ENCODE measurements at places on chromosomes 3 and 15.

- no peak for DNase-seq
Observed at GRCh38 chr15:20346082-20346805, 195.4 kb downstream of the GOLGA6L6 start.

- DNase-seq = no peak
Observed at GRCh38 chr3:155218462-155218861, 75.0 kb downstream of the STRIT1 start.

DNA sequence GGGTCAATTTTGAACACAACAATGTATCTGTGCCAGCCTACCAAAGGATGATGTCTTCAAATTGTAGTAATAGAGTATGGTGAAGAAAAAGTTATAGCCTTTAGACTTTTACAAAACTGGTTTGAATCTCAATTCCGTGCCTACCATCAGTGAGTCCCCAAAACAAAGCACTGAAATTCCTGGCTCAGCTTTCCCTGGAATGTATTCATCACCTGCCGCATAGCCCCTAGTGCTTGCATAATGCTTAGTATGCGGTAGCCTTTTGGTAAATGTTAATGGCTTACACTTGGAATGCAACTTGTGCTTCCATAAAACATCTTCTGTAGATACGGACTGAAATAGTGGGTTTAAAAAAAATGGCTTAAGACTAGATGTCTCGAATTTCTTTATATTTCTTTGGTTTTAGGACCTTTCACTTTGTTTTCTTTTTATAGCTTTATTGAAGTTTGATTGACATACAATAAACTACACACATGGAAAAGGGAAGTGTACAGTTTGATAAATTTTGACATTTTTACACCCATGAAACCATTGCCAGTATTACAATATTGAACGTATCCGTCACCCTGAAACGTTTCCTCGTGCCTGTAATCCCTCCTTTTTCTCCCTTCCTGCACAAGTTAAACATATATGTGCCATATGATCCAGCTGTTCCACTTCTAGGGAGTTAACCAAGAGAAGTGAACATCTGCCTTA is 12.1 kb downstream of the SACM1L start:
- no peak for DNase-seq

GRCh38 chr3:165644331-165644730 is 192.9 kb downstream of the BCHE start:
- DNase-seq = no peak

- DNase-seq = no peak
Observed at GRCh38 chr3:11435440-11436165, 163.4 kb downstream of the ATG7 start.

GRCh38 chr15:95371664-95372063 is 958.8 kb upstream of the NR2F2 start:
- DNase-seq = no peak

GRCh38 chr3:36297195-36297594 is 83.1 kb upstream of the STAC start:
- DNase-seq = no peak

- no peak for DNase-seq
Observed at GRCh38 chr3:63934041-63934866, 22.1 kb upstream of the SCAANT1 start.

- DNase-seq = no peak
Observed at GRCh38 chr3:190101320-190102011, 19.2 kb downstream of the P3H2 start.

DNA sequence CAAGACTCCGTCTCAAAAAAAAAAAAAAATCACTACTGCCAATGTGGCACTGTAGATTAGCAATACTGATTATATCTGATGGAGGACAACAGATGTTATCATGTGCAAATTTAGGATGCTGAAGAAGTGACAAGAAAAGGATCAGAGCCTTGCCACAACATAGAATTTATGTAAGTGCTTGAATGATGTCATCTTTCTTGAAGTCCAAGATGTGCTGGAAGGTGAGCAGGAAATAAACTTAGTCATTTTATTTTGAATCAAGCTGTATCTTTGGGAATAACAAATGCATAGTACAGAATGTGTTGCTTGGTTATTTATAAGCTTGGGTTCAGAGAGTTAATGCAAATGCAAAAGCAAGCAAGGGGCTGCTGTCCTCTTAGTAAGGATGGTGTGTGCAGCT is 47.1 kb downstream of the IL12A start:
- no peak for DNase-seq

DNA sequence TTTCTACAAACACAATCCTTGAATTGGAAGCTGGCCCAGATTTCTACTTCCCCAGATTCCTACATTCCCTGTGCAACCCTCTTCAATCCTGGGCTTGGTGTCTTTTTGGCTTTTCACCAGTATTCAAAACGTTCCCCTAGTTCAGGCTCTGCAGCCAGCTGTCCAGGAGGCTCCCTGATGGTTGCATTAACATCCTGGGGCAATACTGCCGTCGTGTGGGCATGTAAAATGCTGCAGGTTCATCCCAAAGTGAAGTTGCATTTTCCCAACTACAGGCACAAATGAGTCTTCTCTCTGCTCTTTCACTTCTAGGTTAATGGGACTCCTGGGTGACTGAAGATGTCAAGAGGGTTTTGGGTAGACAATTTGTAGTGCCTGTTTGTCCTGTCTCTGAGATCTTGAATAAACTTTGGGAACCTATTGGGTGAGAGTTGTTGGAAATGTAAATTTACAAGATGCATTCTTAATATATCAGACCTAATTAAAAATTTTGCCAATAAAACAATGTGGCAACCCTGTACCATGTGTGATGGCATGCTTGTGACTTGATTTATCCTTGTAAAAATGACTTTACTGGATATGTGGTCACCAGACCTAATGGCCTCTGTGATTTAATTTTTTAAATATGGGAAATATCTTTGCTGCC is 28.6 kb downstream of the SOX14 start:
- no peak for DNase-seq

DNA sequence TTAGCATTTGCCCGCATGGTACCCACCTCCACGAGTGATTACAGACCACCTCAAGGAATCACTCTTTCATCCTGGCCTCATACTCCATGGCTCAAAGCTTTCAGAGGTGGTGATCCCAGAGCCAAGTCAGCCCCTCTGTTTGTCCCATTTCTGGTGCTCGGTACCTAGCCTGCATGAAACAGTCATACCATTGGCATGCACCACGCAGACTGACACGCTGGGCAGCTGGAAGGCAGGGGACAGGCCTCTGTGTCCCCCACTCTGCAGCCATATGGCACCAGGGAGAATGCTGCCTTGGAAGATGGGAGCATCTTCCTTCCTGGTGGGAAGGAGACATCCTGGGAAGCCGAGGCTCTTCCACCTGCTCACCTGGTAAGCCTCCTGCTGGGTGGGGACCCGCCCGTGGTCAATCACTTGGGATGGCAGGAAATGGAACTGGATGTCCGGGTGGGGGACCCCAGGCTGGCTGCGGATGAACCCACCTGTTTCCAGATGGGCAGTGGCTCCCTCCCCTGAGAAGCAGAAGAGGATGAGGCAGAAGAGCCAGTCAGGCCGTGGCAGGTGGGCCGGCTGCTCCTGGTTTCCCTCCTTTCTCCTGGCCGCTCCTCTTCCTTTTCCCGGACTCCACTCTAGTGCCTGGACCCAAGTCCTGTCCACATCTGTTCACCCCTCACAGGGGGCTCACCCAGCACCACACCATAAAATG is 26.9 kb downstream of the CHDH start:
- DNase-seq = no peak

GRCh38 chr3:43747641-43748040 is 56.9 kb downstream of the ABHD5 start:
- DNase-seq = no peak

DNA sequence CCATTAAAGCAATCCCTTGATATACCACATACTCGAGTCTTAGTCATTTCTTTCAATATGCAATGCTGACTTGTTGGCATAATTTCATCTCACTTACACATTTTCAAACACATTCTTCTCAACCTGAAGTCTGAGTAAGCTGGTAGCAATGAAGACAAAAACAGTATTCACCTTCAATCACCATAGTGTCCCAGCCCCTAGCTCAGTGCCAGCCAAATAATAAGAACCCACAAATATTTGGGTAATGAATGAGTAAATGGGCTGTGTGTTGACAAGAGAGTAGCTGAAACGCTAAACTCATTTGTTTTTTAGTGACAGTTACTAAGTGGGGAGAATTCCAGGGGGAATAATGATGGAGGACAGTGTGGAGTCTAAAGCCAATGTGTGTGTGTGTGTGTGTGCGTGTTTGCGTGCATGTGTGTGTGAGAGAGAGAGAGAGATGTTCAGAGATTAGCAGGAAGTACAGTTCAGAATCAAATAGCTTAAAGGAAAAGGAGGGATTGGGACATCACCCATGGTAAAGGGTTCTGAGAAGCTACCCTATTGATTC is 165.7 kb downstream of the GAP43 start:
- DNase-seq = no peak

GRCh38 chr15:58401991-58402649 is 29.7 kb upstream of the LIPC start:
- DNase-seq = no peak

DNA sequence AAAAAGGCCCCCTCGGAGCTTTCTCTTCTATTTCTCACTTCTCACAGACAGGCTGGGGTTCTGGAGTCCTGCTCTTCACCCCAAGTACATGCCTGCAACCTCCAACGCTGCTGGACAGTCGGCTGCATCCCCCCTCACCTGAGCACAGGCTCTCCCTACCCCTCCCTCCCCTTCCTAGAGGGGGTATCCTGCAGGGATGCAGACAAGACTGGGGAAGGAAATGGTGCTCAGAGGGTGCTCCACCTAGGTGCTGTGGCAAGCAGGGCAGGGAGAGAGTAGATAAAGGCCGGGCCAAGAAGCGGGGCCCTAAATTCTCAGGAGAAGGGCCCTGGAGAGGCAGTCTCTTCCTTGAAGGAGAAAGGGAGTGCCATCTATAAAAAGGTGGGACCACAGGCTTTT is 7.0 kb upstream of the STRA6 start:
- no peak for DNase-seq

DNA sequence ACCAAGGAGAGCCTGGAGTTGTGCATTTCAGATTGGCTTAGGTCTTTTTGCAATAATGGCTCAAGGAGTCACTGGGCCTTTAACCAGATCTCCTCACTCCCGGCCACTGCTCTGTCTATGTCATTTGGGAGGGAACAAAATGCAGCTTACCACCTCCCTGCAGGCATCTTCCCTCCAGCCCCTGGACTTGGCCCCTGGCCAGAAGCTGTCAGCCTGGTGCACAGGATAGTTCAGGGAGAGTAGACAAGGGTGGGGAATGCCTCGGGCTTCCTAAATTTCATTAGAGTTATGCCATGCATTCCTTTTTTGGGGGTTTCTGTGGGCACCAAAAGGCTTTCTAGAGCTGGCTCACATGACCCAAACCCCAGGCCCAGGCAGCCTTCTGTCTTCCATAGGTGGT is 70.2 kb upstream of the HRH1 start:
- no peak for DNase-seq

DNA sequence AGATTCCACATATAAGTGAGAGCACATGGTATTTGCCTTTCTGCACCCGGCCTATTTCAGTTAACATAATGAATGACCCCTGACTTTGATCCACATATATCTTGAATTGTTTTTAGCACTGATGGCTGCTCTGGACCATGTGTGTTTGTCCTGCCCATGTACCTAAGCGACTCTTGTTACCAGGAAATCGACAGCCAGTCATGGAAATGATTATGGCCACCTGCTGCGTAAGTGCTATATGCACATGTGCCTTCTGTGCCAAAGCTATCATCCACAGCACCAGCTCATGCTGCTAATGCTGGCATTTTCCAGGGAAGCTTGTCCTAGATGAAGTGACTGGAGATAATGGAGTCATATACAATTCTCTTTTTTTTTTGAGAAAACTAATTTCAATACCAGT is 103.7 kb downstream of the PEX5L start:
- DNase-seq = no peak

GRCh38 chr15:91632981-91633380 is 220.5 kb upstream of the SLCO3A1 start:
- no peak for DNase-seq

- no peak for DNase-seq
Observed at GRCh38 chr3:50241713-50242380, 5.8 kb downstream of the GNAI2 start.

GRCh38 chr3:89098964-89099585 is 8.3 kb upstream of the EPHA3 start:
- DNase-seq = no peak

DNA sequence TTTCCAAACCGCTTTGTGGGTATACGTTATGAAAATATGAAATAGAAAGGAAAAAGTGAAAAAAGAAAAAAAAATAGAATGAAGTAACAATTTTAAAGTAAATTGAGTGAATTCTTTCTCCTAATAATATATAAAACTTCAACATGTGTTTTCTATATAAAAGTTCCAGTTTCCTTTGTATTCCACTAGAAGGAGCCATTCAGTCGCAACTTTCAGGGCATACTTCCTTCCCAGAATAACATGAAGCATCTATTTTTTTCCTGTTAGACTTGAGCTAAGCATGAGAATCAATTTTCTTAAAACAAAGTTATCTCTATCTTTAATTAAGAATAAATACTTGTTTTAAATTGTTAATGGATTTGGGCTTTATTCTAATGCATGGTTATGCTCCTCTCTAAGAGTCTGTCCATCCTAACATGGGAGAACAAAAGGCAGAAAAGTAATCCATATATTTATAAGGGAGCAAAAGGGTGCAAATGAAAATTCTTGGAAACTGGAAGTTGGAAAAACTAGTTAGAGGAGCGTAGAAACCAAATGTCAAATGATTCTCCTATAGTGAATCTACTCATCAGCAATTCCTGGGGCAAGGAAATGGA is 16.0 kb upstream of the VGLL3 start:
- DNase-seq = no peak

- DNase-seq = no peak
Observed at GRCh38 chr3:48708481-48708889, 8.5 kb downstream of the IP6K2 start.

- DNase-seq = no peak
Observed at GRCh38 chr3:28841441-28841840, 439.4 kb upstream of the RBMS3 start.

GRCh38 chr3:128297401-128298138 is 144.3 kb downstream of the EEFSEC start:
- DNase-seq = no peak

DNA sequence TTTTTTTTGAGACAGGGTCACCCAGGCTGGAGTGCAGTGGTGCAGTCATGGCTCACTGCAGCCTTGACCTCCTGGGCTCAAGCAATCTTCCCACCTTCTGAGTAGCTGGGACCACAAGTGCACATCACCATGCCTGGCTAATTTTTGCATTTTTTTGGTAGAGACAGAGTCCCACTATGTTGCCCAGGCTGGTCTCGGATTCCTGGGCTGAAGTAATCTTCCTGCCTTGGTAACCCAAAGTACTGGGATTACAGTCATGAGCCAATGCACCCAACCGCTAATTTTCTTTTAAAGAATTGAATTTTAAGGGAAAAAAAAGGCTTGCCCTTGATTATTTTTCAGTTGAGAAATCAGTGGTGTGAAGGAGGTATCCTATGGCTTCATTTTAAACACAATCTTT is 334.0 kb downstream of the SOX2 start:
- no peak for DNase-seq

GRCh38 chr15:76988867-76989780 is 5.8 kb upstream of the PSTPIP1 start:
- no peak for DNase-seq

Measured in activated CD4-positive, CD25-positive, alpha-beta regulatory T cell treated with anti-CD3 and anti-CD28 coated beads, Interleukin-2, amount 50 U/mL, for 16 hours (primary cell).